ENCODE measurements at places on chromosomes 2 and 18. TPM values are rescaled to one million over a fixed set of nuclear protein-coding genes. Genes with fewer than 3 reads are reported as not detected.

Gene LONRF2
- 3.2 TPM for polyA plus RNA-seq

Gene L3MBTL4
- 4.0 TPM for polyA plus RNA-seq

Gene CKAP2L
- 6.2 TPM for polyA plus RNA-seq

Gene SPIRE1
- polyA plus RNA-seq: 6.7 TPM

Gene SGO2
- polyA plus RNA-seq: 7.8 TPM

Measured in large intestine (tissue), 12 donors.